Activated CD4-positive, alpha-beta T cell treated with anti-CD3 and anti-CD28 coated beads, Interleukin-2, amount 10 ng/mL, durations not matched to agents 24 days and 14 days (primary cell): ENCODE measurements at places on chromosomes 6 and 20. TPM values are rescaled to one million over a fixed set of nuclear protein-coding genes. Genes with fewer than 3 reads are reported as not detected.

DNA sequence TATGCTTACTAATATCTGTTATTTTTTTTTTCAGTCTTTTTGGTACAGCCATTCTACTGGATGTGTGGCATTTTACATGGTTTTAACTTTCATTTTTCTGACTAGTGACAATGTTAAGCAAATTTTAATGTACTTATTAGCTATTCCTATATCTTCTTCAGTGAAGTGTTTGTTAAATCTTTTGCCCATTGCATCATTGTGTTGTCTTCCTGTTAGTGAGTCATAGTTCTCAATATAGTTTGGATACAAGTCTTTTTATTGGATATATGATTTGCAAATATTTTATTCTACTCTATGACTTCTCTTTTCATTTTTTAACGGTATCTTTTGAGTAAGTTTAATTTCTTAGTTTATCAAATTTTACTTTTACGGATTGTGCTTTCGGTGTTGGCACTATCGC, 519.4 kb downstream of the CDKAL1 start:
- DNase-seq: no peak
- no peak overlapping the region for H3K27ac ChIP-seq
- H3K4me3 ChIP-seq: no peak overlapping the region
- H3K4me1 ChIP-seq: peaks cover 2% of the 10 kb centered on the region

C20orf202 gene
- total RNA-seq: 0.12 TPM in 1 of 2 replicates, not detected in the other

CST5 gene
- not detected in 2 replicates for total RNA-seq

DNA sequence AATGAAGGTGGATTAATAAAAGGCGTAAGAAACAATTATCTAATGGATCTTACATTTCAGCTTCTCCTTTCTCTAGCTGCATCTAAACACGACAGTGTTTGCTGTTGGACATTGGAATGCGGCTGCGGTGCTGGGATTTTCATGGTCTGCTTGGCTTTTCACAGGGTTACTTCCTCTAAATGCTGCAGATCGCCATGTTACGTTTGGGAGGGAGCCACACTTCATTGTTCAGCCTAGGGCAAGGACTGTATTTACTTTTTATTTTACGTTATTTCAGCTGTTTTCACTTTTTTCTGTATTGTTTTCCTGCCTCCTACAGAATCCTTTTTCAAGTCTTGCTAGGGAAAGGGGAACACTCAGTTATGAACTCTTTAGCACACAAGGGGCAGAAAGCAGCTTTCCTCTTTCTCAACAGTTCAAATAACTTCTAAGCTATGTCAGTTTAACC, 97.9 kb upstream of the MTHFD1L start:
- H3K36me3 ChIP-seq: no peaks in the 10 kb centered on the region
- H3K4me3 ChIP-seq: no peak overlapping the region

DNA sequence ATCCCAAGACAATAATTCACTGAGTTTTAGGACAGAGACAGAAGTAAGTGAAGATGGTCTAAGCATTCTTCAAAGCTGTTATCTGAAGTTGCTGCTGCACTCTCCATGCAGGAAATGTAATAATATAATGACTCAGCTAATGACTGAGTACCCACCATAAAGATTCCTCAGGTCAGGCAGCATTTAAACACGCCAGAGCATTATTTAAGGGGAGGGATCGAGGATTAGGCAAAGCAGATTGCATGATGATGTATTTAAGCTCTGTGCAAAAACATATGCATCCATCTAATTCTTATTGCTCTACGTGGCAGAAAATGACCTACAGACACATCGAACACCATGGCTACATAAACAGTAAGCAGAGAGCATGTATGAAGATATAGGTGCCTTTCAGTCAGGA, 216.4 kb downstream of the UNC5CL start:
- H3K4me3 ChIP-seq: no peak overlapping the region
- H3K27me3 ChIP-seq: peaks cover 30% of the 10 kb centered on the region
- no peak overlapping the region for H3K27ac ChIP-seq
- H3K36me3 ChIP-seq: no peaks in the 10 kb centered on the region
- H3K4me1 ChIP-seq: no peaks in the 10 kb centered on the region

CTNNBL1 gene
- total RNA-seq: 97.9 and 105 TPM in 2 replicates

ZBTB46 gene
- 0.84 and 1.0 TPM in 2 replicates for total RNA-seq

DNA sequence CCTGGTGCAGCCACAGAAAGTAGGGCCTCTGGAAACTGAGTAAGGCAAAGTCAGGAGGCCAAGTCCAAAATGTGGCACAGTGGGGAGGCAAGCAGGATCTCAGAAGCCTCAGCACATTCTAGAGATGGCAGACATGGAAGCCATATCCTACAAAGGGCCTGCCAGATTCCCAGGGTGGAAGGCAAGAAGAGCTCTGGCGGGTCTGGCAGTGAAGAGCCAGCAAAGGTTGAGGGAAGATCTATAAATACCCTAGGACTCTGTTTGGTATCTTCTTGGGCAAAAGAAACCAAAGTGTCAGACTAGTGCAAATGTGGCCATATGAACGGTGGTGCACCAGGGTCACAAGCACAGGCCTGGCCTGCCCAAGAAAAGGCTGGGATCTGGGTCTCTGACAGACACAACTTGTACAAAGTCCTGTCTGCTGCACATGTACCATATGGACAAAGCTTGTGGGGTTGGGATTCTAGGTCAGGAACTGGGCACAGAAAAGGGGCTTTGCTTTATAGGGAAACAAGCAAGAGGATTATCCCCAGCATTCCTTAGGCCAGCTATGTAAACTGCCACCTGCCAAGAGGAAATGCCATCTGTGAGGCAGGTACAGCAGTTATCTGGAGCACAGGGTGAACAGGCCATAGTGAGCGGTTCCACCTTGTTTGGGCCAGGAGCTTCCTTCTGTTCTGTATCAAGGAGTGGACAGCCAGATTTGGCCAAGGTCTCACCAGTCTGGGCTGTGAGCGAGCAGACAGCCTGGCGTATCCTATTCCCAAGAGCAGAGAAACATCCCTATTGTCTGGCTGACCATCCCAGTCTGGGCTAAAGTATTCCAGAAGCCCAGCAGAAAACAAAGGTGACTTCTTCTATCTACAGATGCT, 36.3 kb upstream of the SLC4A11 start:
- no peaks in the 10 kb centered on the region for H3K36me3 ChIP-seq
- H3K4me3 ChIP-seq: no peak overlapping the region
- no peaks in the 10 kb centered on the region for H3K4me1 ChIP-seq
- no peak for DNase-seq

- H3K27ac ChIP-seq: no peak overlapping the region
- H3K36me3 ChIP-seq: no peaks in the 10 kb centered on the region
- H3K27me3 ChIP-seq: no peaks in the 10 kb centered on the region
These were observed 552.8 kb upstream of the CITED2 start for GRCh38 chr6:139927236-139927635.

- DNase-seq: peak; percentile 82
- peaks cover 70% of the 10 kb centered on the region for H3K4me1 ChIP-seq
- H3K4me3 ChIP-seq: peak overlapping the region; percentile 52
- no peaks in the 10 kb centered on the region for H3K27me3 ChIP-seq
These were observed 247.0 kb downstream of the ATXN1 start for GRCh38 chr6:16514249-16514648.

DTD1 gene
- 49.2 and 49.9 TPM in 2 replicates for total RNA-seq

IL17F gene
- total RNA-seq: not detected in 2 replicates

GRCh38 chr6:126134491-126134890, 148.2 kb downstream of the TRMT11 start:
- no peak for DNase-seq
- no peak overlapping the region for H3K27ac ChIP-seq
- H3K4me3 ChIP-seq: no peak overlapping the region
- H3K4me1 ChIP-seq: no peaks in the 10 kb centered on the region
- no peaks in the 10 kb centered on the region for H3K27me3 ChIP-seq
- no peaks in the 10 kb centered on the region for H3K36me3 ChIP-seq

- DNase-seq: no peak
- H3K27me3 ChIP-seq: peaks cover 6% of the 10 kb centered on the region
- no peaks in the 10 kb centered on the region for H3K36me3 ChIP-seq
- no peak overlapping the region for H3K27ac ChIP-seq
These were observed 13.0 kb downstream of the SLC2A4RG start for GRCh38 chr20:63752411-63753101.

GRCh38 chr6:30885481-30885998, 1.2 kb downstream of the DDR1 start:
- H3K27ac ChIP-seq: peak overlapping the region; percentile 71
- peak; percentile 67 for DNase-seq
- peak overlapping the region; percentile 79 for H3K4me3 ChIP-seq
- peaks cover 32% of the 10 kb centered on the region for H3K4me1 ChIP-seq
- H3K36me3 ChIP-seq: peaks cover 4% of the 10 kb centered on the region
- peaks cover 3% of the 10 kb centered on the region for H3K27me3 ChIP-seq

CNKSR3 gene
- not detected in 2 replicates for total RNA-seq

DNA sequence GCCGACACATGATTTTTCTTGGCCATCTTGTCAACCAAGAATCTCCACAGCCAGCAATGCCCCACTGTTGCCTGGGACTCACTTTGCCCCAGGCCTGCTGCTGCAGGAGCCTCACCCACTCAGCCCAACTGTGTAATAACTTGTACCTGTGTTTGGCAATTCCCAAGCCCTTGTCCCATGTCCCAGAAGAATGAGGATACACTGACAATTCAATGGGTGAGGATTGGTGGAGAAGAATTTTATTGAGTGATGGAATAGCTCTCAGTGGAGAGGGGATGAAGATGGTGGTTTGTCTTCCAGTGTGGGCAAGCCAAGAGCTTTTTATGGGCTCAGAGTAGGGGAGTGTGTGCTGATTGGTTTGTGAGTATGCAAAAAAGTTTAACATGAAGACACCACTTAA, 861.9 kb downstream of the TFAP2A start:
- H3K4me3 ChIP-seq: no peak overlapping the region
- H3K4me1 ChIP-seq: no peaks in the 10 kb centered on the region
- no peak for DNase-seq
- no peaks in the 10 kb centered on the region for H3K36me3 ChIP-seq

- no peak for DNase-seq
- no peak overlapping the region for H3K27ac ChIP-seq
- no peaks in the 10 kb centered on the region for H3K36me3 ChIP-seq
- H3K4me3 ChIP-seq: no peak overlapping the region
These were observed 117.9 kb downstream of the LRRC1 start for GRCh38 chr6:53912661-53913060.

SH3BGRL2 gene
- 0.07 and 0.14 TPM in 2 replicates for total RNA-seq

DNA sequence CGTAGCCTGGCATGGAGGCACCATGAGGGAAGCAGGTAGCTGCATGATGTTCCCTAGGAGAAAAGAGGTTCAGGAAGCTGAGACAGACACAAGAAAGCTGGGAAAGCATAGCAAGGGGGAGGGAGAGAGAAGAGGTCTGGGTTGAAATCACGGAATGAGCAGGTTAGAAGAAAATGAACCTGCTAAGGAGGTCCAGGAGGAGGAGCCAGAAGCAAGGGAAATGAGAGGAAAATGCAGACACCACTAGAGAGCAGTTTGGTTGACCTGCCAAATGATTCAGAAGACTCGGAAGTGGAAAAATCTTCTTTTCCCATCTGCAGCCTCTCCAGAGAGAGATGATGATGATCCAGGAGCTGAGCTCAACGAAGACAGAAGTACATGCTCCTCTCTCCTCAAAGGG, 70.9 kb downstream of the VIP start:
- H3K4me1 ChIP-seq: no peaks in the 10 kb centered on the region
- no peaks in the 10 kb centered on the region for H3K36me3 ChIP-seq
- no peak overlapping the region for H3K4me3 ChIP-seq
- H3K27me3 ChIP-seq: no peaks in the 10 kb centered on the region
- DNase-seq: no peak
- H3K27ac ChIP-seq: no peak overlapping the region

- no peak overlapping the region for H3K27ac ChIP-seq
- DNase-seq: no peak
- H3K4me3 ChIP-seq: no peak overlapping the region
- no peaks in the 10 kb centered on the region for H3K27me3 ChIP-seq
These were observed 39.5 kb downstream of the CRISP1 start for GRCh38 chr6:49826743-49827406.

MOG gene
- total RNA-seq: not detected in 2 replicates

- no peak overlapping the region for H3K4me3 ChIP-seq
- no peaks in the 10 kb centered on the region for H3K4me1 ChIP-seq
- H3K27me3 ChIP-seq: peaks cover 2% of the 10 kb centered on the region
- H3K36me3 ChIP-seq: no peaks in the 10 kb centered on the region
- H3K27ac ChIP-seq: no peak overlapping the region
These were observed 501.6 kb upstream of the MAP3K7 start for GRCh38 chr6:91088515-91088914.

- no peak for DNase-seq
- H3K36me3 ChIP-seq: peaks cover 2% of the 10 kb centered on the region
- H3K4me3 ChIP-seq: no peak overlapping the region
- H3K27me3 ChIP-seq: no peaks in the 10 kb centered on the region
- H3K4me1 ChIP-seq: peaks cover 6% of the 10 kb centered on the region
These were observed 192.4 kb downstream of the ZFAND3 start for GRCh38 chr6:38011937-38012336.

DNA sequence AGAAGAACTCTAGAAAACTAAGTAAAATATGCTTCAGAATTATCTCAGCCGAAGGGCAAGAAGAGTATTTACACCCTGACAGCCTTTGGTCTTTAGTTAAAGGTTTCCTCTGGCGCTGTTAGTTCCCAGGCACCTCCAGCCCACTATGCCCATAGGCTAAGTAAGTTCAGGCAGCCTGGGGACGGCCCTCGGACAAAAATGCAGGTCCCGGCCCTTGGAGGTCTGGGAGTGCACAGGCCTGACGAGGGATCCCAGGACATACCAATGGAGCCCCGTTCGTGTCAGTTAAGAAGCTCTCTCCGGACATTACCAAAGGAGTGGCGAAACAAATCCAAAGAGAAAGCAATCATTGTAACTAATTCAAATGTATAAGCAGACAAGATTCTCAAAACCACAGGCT, 311.8 kb downstream of the CD83 start:
- H3K36me3 ChIP-seq: no peaks in the 10 kb centered on the region
- H3K4me1 ChIP-seq: peaks cover 17% of the 10 kb centered on the region
- no peak for DNase-seq

DNA sequence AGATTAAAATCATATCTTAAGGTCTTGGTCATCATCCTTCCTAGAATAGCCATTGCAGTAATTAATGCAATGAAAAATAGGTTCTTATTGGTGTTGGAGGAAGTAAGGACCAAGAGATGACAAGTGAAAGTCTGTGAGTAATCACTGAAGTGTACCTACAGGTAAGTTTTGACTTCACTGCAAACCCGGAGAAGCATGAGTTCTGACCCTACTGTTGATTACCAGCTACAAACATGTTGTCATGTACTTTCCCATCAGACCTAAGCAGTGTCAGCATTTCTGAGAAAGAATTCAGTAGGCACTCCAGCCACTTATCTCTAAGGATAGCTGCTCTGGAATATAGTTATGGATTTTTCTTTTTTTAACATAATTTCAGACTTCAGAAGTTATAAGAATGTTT, 280.9 kb downstream of the ZFAND3 start:
- H3K4me3 ChIP-seq: no peak overlapping the region
- peaks cover 7% of the 10 kb centered on the region for H3K36me3 ChIP-seq
- no peak overlapping the region for H3K27ac ChIP-seq
- no peak for DNase-seq
- H3K4me1 ChIP-seq: peaks cover 13% of the 10 kb centered on the region
- H3K27me3 ChIP-seq: no peaks in the 10 kb centered on the region

KHDC1L gene
- total RNA-seq: not detected in 2 replicates

- H3K4me1 ChIP-seq: peaks cover 4% of the 10 kb centered on the region
- no peak for DNase-seq
- no peak overlapping the region for H3K4me3 ChIP-seq
- H3K27me3 ChIP-seq: peaks cover 8% of the 10 kb centered on the region
- H3K27ac ChIP-seq: peak overlapping the region; percentile 22
These were observed 2.5 kb downstream of the LY6G6D start for GRCh38 chr6:31717499-31718222.

BPIFA1 gene
- not detected in 2 replicates for total RNA-seq

APOM gene
- 2.5 and 3.4 TPM in 2 replicates for total RNA-seq

TSBP1 gene
- total RNA-seq: not detected in 2 replicates
